Stimulated activated CD8-positive, alpha-beta memory T cell treated with anti-CD3 and anti-CD28 coated beads, Interleukin-4, amount 100 ng/mL, for 4 hours (primary cell): ENCODE measurements at places on chromosomes 4 and X.

DNA sequence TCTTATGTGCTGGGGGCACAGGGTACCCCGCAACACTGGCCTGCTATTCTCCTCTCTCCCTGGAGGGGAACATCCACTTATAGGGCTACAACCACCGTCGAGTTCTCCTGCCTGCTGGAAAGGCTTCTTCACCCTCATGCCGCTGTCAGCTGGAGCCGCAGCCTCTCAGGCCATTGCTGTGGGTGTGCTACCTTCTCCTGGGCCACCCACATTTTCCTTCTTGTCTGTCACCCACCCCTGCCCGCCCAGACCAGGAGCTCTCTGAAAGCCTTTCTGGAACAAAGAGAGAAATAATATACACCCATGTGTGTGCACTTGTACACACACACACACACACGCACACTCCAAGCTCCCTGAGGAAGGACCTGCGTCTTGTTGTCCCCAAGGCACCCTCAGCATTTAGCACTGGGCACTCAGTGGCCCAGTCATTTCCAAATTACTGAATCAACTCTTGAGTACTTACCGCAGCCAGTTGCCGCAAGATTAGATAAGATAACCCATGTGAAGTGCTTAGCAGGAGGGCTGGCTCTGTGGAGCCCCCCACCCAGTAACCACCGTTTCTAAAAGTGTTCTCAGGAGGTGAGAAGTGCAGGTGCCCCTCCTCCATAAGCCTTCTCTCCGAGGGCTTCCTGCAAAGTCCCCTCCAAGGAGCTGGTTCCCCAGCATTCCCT, 50.2 kb downstream of the CPZ start:
- DNase-seq, result no peak

- DNase-seq, result no peak
Measured at GRCh38 chr4:188092824-188093223, 16.6 kb downstream of the TRIML2 start.

DNA sequence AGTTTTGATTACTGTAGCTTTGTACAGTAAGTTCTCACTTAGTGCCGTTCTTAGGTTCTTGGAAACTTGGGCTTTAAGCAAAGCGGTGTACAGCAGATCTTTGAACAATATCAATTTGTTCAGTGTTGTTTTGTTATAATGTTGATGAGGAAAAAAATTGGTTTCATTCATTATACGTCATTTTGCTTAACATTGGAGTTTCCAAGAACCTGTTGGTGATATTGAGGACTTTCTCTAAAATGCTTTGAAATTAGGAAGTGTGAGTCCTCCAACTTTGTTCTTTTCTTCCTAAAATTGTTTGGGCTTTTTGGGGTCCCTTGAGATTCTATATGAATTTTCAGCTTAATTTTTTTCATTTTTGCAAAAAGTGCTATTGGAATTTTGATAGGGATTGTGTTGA, 49.1 kb downstream of the STAG2 start:
- DNase-seq, result no peak

- DNase-seq, result no peak
Measured at GRCh38 chrX:72141372-72142004, 9.8 kb upstream of the RTL5 start.

DNA sequence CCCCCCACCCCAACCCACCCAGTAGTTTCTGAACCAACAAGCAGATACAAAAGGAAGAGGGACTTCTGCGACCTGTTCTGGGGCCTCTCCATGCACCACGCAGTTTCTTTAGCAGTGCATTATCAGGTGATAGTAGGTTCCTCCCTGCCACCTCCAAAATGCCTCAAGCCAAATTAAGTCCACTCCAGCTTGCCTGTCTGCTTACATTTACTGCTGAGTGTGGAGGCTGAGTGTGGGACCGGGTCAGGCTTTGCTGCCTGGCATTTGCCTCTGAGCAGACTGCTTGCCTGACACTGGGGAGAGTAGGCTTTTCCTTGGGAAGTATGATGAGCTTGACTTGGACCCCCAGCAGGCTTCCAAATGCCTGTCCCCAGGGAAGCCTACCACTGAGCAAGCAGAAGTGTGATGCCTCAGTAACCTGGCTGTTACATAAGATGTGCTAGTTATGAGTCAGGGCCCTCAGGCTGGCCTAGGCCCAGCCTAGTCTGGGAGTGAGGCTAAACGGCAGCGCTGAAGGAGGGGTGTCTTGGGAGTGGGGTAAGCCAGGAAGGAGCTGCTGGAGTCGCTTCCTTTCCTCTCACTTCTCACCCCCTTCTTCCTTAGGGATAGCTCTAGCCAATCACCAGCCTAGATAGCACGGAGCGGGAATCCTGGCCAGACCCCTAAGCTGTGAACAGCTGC, 9.0 kb downstream of the TSC22D3 start:
- DNase-seq, result no peak

DNA sequence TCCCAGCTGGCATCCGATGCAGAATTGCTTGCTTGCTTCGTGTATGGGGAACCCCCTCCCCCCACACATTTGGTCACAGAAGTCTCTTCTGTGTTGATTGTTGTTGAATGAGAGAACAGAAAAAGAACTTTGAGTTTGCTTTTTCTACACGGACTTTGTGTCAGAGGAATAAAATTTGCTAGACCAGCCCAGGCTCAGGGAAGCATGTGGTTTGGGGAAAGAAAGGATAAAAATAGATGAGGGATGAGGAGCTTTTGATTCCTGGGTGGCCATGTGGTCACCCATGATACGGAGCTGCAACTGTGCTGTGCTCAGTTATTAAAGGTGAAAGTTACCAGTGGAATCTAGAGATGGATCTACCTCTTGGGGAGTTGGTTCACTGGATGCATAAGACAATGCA, 34.2 kb upstream of the ESX1 start:
- no peak for DNase-seq

GRCh38 chrX:129690435-129690834, 35.7 kb upstream of the APLN start:
- no peak for DNase-seq

DNA sequence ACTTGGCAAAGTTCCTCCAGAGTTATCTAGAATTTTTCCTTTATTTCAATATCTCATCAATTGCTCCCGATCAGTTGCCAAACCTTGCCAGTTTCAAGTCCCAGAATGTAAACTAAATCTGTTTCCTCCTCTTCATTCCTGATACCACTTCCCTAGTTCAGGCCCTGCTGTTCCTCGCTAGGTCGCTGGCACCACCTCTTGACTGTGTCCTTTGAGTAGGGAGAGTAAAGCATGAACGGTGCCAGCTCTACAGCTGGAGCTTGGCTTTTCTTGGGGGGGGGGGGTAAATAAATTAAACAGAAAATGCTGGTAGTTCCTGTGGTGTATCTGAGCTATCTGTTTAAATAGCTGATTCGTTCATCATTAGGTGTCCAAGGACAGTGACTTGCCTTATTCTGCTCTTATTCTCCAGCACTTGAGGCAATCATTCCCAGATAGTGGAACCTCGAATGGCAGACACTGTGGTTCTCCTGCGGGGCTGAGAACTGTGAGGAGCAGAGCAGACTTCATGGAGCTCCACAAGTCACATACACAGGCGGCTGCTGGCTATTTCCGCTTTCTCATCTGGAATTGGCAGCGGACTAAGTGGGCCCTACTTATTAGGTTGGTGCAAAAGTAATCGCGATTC, 168.3 kb upstream of the FAT1 start:
- no peak for DNase-seq

DNA sequence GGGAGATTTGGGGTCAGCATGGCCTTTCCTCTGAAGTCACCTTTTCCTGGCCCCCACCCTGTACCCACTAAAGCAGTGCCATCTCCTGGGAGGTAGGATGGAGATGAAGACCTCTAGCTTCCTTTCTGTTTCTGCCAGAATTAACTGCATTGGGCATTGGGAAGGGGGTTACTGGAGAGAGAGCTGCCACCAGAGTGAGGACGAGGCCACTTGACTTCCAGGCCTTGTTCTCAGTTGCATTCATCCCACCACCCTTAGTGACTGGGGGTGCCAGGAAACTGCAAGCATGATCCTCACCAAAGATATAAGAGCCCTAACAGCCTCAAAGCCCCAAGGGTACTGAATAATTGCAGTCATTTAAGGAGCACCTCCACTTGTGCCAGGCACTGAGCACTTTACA, 15.8 kb downstream of the SASH3 start:
- DNase-seq, result no peak

- no peak for DNase-seq
Measured at GRCh38 chr4:122765692-122766352, 33.3 kb downstream of the BBS12 start.
